ENCODE measurements at places on chromosomes 7 and 10. TPM values are rescaled to one million over a fixed set of nuclear protein-coding genes. Genes with fewer than 3 reads are reported as not detected.

DNA sequence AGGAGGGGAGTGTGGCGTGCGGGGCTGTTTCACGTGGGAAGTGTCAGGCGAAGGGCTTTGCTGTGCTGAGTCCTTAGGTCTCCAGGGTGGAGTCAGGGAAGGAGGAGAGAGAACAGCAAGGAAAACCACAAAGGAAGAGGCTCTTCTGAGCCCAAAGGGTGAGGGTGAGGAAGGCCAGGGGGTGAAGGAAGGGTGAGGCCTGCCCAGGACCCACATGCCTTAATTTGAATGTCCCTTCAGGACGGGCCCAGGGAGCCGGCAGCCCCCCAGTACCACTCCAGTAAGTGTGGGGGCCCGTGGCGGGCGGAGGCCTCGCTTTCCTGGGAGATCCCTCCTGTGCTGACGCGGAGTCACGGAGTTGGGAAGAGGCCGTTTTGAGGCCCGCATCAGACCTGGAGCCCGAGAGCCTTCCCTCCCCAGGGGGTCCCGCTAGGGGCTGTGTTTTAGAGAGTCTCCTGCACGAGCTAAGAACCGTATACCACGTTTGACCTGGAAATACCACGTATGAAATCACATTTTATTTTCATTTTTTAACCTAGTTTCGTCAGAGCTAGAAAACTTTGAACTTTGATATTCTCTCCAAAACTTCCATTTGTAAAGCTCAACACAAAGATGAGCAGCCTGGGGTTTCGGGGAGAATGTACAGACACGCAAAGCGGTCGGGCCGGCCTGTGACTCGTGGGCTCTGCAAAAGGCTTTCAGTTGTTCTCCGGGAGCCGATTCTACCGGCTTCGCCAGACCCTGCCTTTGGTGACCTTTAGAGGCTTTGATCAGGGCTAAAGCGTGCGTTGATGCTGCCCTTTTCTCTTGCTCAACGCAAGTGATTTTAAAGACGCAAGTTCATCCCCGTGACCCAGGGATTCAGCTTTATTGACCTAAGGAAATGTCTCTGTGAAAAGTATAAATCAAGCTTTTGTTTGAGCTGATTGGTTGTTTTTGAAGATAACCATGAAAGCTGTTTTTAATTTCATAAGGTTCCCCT lies 23.6 kb upstream of the TTYH3 start:
- no peak for DNase-seq

- no peak for DNase-seq
Observed at GRCh38 chr10:60008816-60009215, 102.5 kb upstream of the CCDC6 start.

DNA sequence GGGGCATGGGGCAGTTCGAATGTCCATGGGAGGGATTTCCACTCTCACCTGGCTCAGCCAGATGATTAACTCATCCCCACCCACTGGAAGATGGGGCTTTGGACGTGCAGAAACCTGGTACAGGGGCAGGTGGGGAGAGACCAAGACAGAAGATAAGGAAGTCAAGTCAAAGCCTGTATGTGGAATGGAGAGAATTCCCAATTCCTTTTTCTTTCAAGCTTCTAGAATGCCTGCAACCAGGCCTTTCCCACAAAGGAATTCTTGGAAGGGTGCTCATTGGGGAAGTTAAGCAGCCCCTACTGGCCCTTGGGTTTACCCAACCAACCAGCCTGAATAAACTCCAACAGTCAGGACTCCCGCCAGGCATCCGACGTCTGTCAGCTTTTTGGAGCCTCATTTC lies 39.1 kb downstream of the CCM2 start:
- DNase-seq: no peak

GRCh38 chr7:94028768-94029167 lies 24.6 kb upstream of the BET1 start:
- DNase-seq: no peak

DNA sequence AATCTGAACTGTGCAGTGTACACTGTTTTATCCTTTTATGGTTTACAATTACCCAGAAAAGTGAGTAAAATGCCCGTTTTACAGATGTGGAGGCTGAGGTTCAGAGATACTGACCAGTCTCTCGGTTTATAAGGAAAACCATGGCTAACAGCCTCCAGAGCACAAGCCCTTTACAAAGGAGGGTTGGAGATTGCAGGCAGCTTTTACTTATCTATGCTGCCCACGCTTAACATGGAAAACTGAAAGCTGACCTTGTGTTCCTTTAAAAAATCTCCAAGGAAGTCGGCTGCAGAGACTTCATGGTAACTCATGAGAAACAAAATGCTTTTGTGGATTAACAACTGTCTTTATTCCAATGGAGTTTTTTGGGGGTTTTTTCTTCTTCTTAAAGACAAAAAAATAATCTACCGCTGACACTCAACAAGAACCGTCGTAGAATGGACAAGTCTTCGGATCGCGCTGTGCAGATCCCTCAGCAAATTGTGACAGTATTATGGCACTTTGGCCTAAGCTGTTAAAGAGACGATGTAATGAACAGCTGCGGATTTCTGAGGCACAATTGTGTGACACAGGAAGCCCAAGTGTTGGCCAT lies 654 bp upstream of the SLF2 start:
- no peak for DNase-seq

DNA sequence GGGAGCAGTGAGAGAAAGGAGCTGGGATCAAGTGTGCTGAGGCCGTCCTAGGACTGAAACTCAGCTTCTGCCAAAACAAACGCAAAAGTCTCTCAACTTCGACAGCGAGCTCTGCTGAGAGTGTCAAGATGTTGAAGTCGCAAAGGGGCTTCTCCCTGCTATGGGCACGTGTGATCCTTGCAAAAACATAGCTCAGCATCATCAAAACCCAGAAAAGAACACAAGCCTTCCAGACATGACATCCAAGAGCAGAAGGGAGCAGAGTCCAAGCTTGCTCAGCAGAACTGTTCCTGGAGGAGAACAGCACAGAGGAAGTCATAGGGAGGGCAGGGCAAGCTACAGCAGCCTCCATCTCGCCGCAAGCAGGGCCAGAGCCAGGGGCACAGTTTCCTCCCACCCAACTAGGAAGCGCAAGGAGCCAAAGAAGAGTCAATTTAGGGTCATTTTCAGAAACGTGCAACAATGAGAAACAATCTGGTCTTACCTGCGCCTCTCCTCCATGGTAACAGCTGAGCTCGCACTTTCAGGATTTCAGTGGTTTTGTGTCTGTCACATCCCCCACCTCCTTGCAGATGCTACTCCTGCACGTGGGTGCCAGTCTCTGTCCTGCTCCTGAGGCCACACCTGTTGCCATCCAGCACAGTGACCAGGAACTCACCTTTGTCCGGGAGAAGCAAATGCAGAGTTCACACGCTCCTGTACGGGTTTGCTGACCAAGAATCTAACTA lies 113.9 kb downstream of the DIP2C start:
- no peak for DNase-seq

- DNase-seq: no peak
Observed at GRCh38 chr7:29852457-29852856, 46.1 kb downstream of the WIPF3 start.

DNA sequence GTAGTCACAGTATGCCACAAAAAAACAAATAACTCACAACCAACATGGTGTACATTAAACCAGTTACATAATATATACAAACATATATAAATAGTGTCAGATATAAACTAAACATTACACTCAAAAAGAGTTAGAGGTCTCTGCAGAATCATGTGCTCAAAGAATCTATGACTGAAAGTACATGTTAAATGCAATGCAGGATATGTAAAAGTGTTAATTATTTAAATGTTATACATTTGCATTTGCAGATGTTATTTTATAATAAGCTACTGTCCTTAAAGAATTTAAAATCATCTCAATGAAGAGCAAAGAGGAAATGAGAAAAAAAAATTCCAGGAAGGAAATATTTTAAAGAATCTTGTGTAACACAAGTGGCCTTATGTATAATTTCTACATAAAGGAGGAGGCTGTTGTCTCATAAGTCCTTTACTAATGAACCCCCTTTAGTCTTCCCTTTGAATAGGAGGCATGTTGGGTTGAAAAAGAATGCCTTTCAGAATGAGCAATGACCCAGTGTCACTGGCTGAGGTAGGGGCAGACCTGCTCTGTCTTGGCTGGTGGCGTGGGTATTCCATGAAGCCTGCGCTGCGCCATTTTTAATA lies 148.9 kb downstream of the ITGA8 start:
- no peak for DNase-seq

The IFIT1B gene
- not detected for polyA plus RNA-seq

The UTF1 gene
- not detected for polyA plus RNA-seq

The MOGAT3 gene
- 0.12 TPM for polyA plus RNA-seq

The LIPJ gene
- not detected for polyA plus RNA-seq

The RAMP3 gene
- 4.4 TPM for polyA plus RNA-seq

The DYDC2 gene
- polyA plus RNA-seq: not detected
